Fibroblast of lung (primary cell): ENCODE measurements at places on chromosomes 7 and 10.
A peak's percentile ranks its signal among the peaks of the same experiment; 100 is the strongest.

DNA sequence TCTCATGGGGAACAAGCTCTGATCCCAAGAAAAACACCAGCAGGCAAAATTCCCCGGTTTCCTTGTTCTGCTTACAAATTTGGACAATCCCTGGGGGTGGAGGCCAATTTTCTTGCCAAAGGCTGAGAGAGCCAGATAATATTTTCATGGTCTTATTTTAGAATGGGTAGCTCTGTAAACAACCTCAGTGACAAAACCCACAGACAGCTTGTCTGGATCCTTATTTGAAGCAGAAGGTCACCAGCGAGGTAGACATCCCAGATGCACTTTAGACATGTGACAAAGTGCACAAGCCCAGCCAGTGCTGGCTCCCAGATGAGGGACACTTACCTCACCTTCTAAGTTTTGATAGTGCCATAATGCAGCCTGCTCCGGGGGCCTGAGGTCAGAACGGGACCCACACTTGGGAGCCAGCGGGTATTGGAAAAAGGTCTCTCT is 102.6 kb upstream of the DDC start:
- DNase-seq, result peak; percentile 43

GRCh38 chr10:118108194-118109026 is 61.7 kb upstream of the RAB11FIP2 start:
- DNase-seq, result peak; percentile 7

DNA sequence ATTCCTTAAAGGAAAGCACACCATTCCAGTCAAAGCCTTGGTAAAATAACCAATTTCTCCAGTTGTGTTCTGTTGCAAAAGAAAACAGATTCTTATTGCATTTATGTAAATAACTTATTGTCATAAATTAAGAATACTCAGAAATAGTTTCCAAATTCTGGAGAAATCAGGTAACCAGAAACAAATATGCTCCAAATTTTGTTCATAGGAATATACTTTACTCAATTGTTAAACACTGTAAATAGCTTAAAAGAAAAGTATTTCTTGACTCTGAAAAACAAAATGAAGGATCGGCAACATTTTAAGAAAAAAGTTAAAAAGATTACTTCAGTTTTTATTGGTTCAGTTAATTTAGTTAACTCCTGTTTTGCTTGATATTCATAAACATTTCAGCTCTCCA is 67.1 kb upstream of the PIK3CG start:
- peak; percentile 7 for DNase-seq

DNA sequence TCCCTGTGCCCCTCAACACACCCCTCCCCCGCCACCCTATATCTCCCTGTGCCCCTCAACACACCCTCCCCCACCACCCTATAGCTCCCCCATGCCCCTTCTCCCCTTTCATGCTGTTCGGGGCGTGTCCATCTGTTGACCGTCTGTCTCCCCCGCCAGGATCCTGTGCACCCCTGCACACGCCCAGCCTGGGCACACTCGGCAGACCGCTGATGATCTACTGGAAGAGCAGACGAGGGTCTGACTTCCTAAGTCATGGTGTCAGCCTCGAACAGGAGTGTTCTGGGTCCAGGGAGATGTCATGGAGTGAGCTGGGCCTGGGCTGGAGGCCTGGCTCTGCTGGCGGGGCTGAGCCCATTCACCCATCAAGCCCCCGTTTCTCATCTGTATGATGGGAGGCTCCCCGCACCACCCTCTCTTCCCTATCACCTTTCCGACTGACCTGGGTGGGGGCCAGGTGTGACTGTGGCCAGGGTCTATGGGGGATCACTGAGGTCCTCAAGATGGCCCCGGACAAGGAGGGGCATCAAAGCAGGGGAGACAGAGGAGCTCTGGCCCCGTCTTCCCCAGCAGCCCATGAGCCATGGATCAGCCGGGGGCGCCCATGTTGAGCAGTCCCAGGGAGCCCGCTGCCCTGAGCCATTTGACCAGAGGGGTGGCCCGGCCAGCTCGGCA is 48.3 kb downstream of the PDGFA start:
- no peak for DNase-seq

- DNase-seq, result peak; percentile 76
Observed at GRCh38 chr7:80659120-80660055, 20.9 kb downstream of the CD36 start.

DNA sequence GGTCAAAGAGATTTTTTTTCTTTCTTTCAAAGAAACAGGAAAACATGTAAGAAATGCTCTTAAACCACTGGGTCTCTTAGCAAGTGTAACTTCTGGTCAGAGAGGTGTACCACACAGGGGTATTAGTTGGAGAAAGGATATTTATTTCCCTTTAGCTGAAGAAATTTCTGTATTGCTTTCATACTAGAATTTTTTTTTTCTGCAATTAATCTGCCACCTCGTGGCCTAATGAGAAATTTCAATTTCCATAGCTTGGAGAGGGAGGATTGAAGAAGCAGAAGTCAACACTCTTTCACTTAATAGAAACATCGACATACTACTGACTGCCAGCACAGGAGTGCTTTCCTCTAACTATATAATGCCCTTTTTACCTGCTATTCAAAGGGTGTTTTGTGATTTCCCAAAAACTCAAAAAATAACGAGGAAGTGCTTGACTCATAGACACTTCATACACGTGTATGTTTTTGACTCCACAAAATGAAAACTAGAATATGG is 177.6 kb upstream of the NAMPT start:
- DNase-seq, result peak; percentile 26

DNA sequence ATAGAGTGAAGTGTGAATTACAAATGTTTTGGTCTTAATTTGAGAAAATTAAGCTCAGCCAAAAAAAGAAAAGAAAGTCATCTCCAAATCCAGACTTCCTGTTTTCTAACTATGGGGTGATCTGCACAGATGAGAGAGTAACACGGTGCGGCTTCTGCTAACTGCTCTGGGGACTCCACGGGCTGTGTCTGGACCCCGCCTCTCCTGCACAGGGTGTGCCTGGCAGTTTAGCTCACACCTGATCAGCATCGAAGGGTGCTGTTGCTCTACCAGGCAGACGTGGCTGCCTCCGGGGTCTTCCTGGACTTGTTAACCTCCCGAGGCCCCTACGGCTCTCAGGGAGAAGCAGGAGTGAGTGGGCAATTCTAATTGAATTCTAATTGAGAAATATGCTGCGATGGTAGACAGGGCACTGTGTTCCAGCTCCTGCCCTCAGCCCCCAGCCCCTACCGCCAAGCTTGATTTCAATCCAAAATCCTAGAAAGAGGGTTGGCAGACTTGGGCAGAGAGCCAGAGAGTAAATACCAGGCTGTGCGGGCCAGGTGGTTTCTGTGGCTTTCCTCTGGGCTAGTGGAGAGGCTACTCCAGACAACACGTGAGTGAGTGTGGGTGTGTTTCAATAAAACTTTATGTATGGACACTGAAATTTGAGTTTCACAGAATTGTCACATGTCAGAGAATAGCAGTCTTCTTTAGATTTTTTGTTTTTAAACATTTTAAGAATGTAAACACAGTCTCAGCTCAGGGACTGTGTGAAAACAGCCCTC is 13.4 kb downstream of the SHH start:
- no peak for DNase-seq

- DNase-seq, result no peak
Observed at GRCh38 chr10:27241010-27241651, 534 bp upstream of the ACBD5 start.

DNA sequence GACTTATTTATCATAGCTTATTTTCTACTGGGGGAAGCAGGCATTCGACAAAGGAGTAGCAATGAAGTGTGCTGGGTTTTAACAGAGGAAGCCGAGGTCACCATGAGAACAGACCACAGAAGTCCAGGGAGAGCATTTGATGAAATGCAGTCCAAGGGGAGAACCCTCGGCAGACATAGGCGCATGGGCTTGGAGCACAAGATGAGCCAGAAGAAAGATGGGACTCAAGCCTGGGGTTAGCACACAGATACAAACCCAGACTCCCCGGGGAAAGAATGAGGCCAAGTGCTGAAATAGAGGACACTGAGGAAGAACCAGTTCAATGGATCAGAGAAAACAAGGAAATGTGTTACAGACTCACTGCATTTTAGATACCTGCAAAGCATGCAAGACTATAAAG is 209.5 kb downstream of the FAM107B start:
- no peak for DNase-seq

- no peak for DNase-seq
Observed at GRCh38 chr10:74025380-74025978, 27.6 kb downstream of the VCL start.

DNA sequence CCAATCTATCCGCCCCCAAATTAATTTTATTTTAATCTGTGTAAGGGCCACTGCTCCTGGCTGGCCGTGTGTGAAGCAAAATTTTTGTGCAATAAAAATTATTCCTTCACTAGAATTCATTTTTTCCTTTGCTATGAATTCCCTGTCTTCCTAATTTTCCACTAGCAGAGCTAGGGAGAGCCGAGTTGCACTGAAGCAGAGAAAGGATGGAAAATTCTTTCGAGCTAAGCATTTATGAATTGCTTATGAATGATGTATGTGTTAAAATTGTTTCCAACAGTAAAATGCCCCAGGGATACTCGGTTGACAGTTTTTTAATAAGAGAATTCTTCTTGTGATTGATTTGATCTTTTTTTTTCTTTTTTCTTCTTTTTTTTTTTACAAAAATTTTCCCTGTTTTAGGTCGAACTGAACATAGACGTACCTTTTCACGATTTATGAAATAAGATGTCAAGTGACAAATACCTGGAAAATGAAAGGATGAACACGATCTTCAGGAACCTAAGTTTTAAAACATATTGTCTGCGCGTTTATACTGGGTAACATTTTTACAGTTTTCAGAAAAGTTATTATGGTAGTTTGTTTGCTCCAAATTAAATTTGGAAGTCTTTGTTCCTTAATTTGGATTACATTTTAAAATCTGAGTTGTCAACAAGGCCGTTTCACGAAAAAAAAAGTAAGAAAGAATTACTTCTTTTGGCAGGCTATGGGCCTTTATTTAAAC is 288.8 kb upstream of the NFE2L3 start:
- DNase-seq, result no peak

- DNase-seq, result peak; percentile 31
Observed at GRCh38 chr10:103442031-103442461, 10.1 kb downstream of the CALHM2 start.

DNA sequence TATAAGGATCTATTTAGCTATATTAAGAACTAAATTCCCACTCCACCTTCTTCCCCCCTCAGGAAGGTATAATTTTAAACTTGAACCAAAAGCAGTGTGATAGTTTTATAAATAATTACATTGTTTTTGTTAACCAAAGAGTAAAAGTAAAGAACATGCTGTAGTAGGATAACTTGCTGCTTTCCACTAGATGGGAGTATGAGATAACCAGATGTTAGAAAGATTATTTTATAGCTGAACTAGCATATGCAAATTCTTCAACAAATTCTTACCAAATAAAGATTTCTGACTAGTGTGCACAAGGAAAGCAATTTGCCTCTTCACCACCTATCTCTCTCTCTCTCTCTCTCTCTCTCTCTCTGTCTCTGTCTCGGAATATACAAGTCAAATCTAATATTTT is 31.8 kb downstream of the TES start:
- DNase-seq, result peak; percentile 69

- no peak for DNase-seq
Observed at GRCh38 chr7:44403176-44403759, 77.9 kb upstream of the CAMK2B start.

GRCh38 chr7:86499986-86500385 is 143.7 kb upstream of the GRM3 start:
- no peak for DNase-seq

DNA sequence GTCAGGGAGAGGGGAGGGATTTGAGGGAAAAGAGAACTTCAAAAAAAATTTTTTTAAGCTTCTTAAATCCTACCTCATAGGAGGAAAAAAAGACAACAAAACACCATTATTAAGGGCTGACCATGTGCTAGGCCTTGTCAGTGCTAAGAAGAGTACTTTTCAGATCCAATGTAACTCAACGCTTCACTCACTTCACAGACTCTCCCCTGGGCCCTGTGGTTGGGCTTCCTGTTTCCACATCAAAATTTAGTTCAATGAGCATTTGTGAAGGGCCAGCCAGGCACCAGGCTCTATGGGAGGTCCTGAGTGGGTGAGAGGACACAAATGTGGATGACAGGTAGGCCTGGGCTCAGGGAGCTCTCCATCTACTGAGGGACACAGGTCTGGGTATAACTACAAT is 249.8 kb downstream of the PTEN start:
- no peak for DNase-seq

- DNase-seq, result no peak
Observed at GRCh38 chr7:34015651-34016050, 110.3 kb downstream of the BMPER start.

DNA sequence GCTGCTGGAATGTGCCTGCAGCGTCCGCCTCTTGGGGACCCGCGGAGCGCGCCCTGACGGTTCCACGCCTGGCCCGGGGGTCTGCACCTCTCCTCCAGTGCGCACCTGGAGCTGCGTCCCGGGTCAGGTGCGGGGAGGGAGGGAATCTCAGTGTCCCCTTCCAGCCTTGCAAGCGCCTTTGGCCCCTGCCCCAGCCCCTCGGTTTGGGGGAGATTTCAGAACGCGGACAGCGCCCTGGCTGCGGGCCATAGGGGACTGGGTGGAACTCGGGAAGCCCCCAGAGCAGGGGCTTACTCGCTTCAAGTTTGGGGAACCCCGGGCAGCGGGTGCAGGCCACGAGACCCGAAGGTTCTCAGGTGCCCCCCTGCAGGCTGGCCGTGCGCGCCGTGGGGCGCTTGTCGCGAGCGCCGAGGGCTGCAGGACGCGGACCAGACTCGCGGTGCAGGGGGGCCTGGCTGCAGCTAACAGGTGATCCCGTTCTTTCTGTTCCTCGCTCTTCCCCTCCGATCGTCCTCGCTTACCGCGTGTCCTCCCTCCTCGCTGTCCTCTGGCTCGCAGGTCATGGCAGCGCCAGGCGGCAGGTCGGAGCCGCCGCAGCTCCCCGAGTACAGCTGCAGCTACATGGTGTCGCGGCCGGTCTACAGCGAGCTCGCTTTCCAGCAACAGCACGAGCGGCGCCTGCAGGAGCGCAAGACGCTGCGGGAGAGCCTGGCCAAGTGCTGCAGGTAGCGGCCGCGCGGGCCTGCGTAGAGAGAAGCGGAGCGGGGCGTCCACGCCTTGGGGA is 645 bp downstream of the SLC26A4 start:
- peak; percentile 63 for DNase-seq

- no peak for DNase-seq
Observed at GRCh38 chr10:810351-810846, 120.9 kb upstream of the DIP2C start.

DNA sequence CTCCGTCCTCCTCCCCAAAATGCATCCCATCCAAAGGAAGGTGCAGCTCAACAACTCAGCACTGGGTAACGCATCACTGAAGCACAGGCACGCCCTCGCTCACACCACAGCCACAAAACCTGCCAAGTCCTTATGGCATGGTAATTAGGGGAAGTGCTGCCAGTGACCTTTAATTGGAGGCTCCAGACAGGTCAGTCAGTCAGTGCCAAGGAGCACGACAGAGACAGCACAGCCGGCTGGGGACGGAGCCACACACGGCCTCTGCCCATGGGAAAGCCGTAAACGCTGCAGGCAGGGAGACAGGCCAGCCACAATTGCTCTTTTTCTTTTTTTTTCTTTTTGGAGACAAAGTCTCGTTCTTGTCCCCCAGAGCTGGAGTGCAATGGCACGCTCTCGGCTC is 146.5 kb downstream of the MAD1L1 start:
- DNase-seq, result no peak

DNA sequence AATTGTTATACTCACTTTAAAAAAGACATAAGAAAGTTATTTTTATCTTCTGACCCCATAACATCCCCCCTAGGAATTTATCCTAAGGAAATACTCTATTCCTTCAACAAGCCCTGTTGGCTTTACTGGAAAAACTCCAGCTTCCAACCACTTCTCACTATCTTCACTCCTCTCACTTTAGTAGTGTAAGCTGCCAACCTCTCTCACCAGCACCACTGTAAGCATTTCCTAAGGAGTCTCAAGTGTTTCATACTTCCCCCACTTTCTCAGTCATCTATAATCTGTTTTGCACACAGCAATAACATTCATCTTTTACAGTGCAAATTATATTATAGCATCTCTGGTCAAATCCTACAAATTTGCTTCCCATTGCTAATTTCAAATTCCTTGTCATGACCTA is 45.8 kb downstream of the GPR85 start:
- DNase-seq, result no peak
